NCI-H187 (cell line): ENCODE measurements at places on chromosomes 6 and 20.

- peak; percentile 49 for DNase-seq
Observed at GRCh38 chr6:20691185-20691584, 156.9 kb downstream of the CDKAL1 start.

DNA sequence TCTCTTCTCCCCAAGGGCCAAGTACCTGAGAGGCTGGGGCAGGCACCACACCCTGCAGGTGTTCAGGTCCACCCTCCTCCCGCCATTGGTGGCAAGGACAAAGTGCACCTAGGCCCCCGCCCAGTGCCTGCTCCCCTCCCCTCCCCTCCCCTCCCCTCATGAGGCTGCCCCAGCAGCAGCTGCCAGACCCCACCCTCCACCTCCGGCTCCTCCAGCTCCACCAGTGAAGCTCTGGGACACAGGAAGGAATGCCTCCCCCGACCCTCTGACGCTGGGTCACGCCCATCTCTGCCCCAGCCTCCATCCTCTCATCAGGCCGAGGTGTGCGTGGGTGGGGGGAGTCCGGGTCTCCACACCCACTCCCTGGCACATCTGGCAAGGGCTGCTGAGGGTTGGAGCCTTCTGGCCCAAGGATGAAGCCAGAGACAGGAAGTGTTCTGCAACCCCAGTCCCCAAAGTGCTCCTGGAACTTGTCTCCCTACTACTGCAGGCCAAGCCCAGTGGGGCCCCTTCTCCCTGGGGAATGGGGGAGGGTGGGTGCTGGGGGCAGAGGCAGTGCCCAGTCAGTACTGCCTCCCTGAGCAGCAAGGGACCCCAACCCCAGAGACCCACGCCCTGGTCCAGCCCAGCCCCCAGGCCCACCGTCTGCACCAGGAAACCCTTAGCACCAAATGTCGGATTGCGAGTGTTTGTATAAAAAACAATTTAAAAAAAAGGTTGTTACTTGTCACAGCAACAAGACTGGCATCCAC, 1.6 kb upstream of the UCKL1 start:
- DNase-seq: peak; percentile 78

DNA sequence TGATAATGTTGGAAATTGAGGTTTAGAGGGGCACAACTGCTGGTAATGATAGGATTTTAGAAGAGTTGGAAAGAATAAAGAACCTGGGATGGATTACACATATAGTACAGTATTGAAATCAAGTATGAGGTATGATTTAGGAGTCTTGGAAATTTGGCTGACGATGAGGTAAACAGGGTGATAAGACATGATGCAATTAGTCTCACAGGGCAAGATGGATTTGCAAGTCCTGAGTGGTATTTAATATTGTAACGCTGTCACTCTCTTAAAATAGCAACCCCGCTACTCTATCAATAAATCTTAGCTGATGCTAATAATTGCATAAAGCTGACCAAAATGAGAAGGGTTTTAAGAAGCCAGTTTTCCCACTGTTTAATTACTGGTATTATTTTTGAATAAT, 70.4 kb downstream of the SYCP2 start:
- DNase-seq: no peak

- no peak for DNase-seq
Observed at GRCh38 chr6:43810965-43811732, 41.1 kb downstream of the VEGFA start.

GRCh38 chr6:24980507-24981385, 45.0 kb upstream of the RIPOR2 start:
- DNase-seq: peak; percentile 19

- no peak for DNase-seq
Observed at GRCh38 chr20:5720696-5721095, 29.5 kb upstream of the SHLD1 start.

GRCh38 chr6:83257791-83258190, 64.6 kb downstream of the RWDD2A start:
- no peak for DNase-seq

- no peak for DNase-seq
Observed at GRCh38 chr6:13190376-13190775, 138.0 kb downstream of the TBC1D7 start.

DNA sequence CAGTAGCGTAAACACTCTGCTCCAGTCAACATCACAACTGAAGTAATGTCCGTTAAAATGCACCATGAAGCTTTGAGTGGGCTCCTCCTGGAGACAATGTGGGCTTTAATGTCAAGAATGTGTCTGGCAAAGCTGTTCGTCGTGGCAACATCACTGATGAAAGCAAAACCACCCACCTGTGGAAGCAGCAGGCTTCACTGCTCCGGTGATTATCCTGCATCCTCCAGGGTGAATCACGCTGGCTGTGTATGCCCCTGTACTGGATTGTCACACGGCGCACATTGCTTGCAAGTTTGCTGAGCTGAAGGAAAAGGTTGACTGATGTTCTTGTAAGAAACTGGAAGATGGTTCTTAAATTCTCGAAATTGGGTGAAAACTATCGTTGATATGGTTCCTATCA, 128.5 kb downstream of the MOXD1 start:
- no peak for DNase-seq

GRCh38 chr6:160041608-160042007, 72.7 kb downstream of the IGF2R start:
- no peak for DNase-seq

GRCh38 chr6:43819958-43820357, 49.9 kb downstream of the VEGFA start:
- DNase-seq: no peak

DNA sequence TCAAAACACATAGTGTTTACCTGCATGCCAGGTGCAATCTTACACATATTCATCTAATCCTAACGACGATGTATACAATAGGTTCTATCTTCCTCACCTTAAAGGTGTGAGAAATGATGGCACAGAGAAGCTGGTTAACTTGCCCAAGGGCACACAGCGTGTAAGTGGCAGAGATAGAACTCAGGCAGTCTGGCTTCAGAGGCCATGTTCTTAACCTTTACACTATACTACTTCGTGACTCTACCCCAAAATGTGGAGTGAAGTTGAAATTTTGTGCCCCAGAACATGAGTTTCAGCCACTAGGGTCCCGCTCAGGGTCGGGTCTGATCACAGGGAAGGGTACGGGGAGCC, 584 bp downstream of the VPS52 start:
- DNase-seq: no peak

- DNase-seq: no peak
Observed at GRCh38 chr20:63934271-63935068, 21.7 kb downstream of the UCKL1 start.

DNA sequence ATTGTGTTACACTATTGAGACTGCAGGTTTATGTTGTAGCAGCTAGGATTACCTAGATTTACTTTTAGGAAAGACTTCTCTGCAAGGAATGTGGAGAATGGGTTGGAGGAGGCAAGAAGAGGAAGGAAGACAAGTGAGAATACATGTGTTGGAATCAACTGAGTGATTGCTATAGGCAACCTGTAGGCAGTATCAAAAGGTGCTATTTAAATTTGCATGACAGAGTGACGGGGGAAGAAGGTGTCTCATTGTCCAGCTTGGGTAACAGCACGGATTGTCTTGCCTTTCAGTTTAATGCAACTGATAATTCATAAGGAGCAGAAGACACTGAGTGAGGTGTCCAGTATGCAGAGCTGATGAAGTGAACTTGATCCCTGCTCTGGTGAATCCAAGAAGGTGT, 19.4 kb downstream of the SERPINB9 start:
- DNase-seq: no peak

- no peak for DNase-seq
Observed at GRCh38 chr6:127288705-127289104, 22.0 kb downstream of the RNF146 start.

- no peak for DNase-seq
Observed at GRCh38 chr6:135527960-135528249, 30.4 kb upstream of the AHI1 start.

DNA sequence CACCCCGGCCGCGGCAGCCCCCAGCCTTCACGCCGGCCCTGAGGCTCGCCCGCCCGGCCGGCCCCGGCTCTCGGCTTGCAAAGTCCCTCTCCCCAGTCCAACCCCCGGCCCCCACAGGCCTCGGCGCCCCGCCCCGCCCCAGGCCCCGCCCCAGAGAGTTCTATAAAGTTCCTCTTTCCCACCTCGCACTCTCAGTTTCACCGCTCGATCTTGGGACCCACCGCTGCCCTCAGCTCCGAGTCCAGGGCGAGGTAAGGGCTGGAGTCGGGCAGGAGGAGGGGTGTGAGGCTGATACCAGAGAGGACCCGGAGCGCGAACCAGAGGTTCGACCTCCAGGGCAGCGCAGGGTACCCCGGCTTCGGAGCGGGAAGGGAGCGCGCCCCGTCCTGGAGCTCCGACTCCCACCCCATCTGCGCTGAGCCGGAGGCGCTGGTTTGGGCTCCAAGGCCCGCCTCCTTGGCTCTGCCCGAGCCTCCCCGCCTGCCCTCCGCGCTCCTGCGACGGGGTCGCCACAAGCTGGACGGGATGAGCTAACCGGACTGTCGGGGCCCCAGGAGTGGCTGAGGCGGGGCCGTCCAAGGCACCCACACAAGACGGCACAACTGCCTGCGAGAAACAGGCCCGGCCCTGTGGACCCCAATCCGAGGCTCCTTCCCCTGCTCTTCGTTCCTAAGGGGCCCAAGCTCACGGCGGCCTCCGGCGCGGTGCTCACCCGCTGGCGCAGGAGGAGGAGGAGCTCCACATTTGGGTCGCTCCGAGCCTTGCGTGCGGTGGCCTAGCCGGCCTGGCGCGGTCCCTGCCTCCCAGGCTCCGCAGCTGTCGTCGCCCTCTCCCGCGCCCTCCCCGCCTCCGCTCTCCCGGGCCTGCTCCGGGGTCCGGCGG, at the start of gene IRF4:
Gene IRF4 (plus strand): TSS at position 194 of the 882 bp plus-strand sequence. CDS start 1,401 bp downstream, outside the sequence.
- no peak for DNase-seq

- DNase-seq: no peak
Observed at GRCh38 chr6:24743944-24744335, 25.0 kb upstream of the C6orf62 start.

DNA sequence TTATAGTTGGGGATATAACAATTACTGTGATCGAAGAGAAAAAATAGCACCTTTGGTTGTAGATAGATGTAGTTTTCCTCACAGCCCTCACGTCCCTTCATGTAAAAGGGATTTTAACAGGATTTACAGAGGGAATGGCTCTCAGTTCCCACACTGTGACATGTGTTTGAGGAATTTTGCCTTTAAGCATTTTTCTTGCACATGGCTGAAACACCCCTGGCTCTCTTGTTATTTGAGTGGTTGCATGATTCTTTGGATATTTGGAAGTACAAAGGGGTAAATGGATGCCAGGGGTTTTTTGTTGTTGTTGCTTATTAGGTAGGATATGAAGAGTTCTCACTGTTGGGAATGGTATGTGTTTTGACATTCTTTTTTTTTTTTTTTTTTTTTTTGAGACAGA, 48.2 kb downstream of the JAG1 start:
- no peak for DNase-seq

GRCh38 chr6:131460614-131461000, 112.4 kb upstream of the ARG1 start:
- no peak for DNase-seq

GRCh38 chr20:19070681-19071445, 141.6 kb upstream of the SLC24A3 start:
- no peak for DNase-seq

GRCh38 chr6:116535109-116535508, 10.4 kb downstream of the TRAPPC3L start:
- no peak for DNase-seq
